Camera-type eye (tissue), 1 donor: ENCODE measurements at places on chromosomes 13 and 19. TPM values are rescaled to one million over a fixed set of nuclear protein-coding genes. Genes with fewer than 3 reads are reported as not detected.

RNF17 gene
- 0.16 TPM for total RNA-seq

REXO1 gene
- 13.9 TPM for total RNA-seq

CNFN gene
- not detected for total RNA-seq

NDFIP2 gene
- total RNA-seq: 27.8 TPM

GPR12 gene
- total RNA-seq: 2.5 TPM
